ENCODE measurements at places on chromosomes 12 and 14.

- DNase-seq, result no peak
Measured at GRCh38 chr14:86462193-86462753, 932.3 kb downstream of the FLRT2 start.

- no peak for DNase-seq
Measured at GRCh38 chr12:118979763-118980406, 1.5 kb upstream of the SRRM4 start.

GRCh38 chr12:53453953-53454640 is 2.2 kb downstream of the PCBP2 start:
- DNase-seq, result no peak

DNA sequence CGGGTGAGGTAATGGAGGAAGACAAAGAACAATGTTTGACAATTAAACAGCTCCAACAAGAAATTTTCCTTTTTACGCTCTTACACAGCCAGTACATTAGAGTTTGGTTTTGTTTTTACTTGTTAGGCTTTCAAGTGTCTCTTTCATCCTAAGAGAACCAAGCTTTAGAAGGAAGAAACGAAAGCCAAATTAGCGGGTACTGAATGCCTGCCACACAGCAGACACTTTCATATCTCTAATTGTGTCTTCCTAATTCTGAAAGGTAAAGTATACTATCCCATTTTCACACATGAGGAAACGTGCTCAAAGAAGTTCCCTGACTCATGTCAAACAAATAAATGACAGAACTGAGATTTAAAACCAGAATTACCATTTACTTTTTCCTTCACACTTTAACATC is 65.0 kb downstream of the CDK17 start:
- DNase-seq, result no peak

GRCh38 chr12:3222979-3223378 is 145.8 kb downstream of the TSPAN9 start:
- no peak for DNase-seq

DNA sequence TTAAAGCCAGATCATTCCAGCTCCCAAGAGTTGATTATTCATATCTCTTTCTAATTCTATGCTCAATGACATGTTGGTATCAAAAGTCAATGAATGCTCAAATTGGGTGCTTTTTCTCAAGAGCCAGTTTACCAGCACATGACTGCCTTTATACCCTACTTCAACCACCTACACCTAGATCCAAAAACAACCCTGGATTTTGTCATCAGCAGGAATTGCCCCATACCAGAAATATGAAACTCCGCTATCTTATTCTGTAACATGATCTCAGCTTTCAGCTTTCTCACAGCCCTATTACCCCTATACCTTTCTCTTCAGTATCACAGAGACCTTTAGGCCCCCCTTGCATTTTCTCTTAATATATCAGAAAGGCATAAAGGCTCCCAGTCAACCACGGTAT is 32.3 kb upstream of the ESR2 start:
- no peak for DNase-seq

GRCh38 chr14:101116065-101116464 is 212.5 kb upstream of the RTL1 start:
- no peak for DNase-seq

GRCh38 chr12:2334689-2335088 is 281.9 kb downstream of the CACNA1C start:
- DNase-seq, result no peak
